ENCODE measurements at places on chromosomes 7 and 10.

GRCh38 chr10:90167174-90168064 is 466.0 kb downstream of the KIF20B start:
- DNase-seq: no peak

DNA sequence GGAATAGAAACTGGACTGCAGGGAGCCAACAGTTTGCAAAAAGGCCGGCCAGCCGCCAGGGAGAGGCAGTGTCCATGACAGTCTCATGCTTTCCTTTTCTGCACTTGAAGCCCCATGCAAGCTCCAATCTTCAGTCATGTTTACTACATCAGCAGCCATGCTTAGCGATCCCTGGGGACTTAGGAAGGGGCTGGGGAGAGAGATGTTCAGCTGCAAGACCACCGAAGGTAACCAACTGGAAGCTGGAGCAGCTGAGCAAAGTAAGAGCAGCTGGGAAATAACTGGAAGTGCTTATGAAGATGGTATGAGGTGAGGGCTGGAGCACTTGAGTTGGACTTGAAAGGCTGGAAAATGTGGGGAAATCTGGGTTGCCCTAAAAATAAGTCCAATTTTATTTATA is 37.0 kb downstream of the PRR15 start:
- no peak for DNase-seq

DNA sequence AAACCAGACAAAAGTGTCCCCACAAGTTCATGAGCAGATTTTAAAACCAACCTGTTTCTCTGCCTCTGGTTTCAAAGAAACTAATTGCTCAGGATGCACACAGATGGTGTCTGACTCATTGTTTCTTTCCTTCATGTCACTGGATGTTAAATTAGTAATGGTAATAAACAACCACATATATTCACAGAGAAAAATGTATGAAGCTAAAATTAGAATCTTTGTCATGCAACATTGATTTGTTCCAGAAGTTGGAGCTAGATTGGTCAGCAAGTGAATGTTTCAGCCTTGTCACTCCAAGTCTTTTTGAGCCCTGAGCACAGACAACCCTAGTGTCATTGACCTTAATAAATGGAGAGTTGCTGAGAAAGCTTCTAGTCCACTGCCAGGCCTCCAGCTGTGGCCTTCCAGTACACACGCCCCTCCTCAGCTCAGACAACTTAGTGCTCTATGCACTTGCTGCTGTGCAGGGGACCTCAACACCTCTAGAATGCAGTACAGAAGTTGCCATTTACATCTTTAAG is 175.9 kb downstream of the CCDC71L start:
- no peak for DNase-seq

GRCh38 chr7:23012908-23013714 is 819 bp downstream of the HYCC1 start:
- peak; percentile 49 for DNase-seq

GRCh38 chr7:137969828-137970227 is 32.1 kb downstream of the CREB3L2 start:
- DNase-seq: no peak
